T-helper 1 cell (primary cell): ENCODE measurements at places on chromosomes 13 and 19.

- DNase-seq: no peak
Observed at GRCh38 chr19:2976609-2977000, 759 bp upstream of the TLE6 start.

DNA sequence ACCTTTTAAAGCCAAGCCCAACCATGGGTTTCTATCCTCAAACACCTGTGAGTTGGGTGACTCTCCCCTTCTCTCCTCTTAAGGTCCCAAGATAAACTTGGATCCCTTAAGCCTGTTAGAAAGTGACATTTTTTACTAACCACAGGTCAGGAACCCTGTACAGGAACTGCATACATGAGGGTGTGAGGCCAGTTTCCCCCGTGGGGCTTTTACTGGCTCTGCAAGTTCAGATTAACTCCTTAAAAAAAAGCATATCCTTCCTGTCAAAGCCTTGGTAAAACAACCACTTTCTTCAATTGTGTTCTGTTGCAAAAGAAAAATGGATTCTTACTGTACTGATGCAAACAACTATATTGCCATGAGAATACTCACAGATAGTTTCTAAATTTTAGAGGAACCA is 2638.7 kb upstream of the PCDH20 start:
- no peak for DNase-seq

GRCh38 chr13:112651311-112651710 is 38.5 kb upstream of the ATP11A start:
- DNase-seq: no peak

- DNase-seq: no peak
Observed at GRCh38 chr13:23966691-23967615, 69.7 kb upstream of the C1QTNF9B start.

- no peak for DNase-seq
Observed at GRCh38 chr19:6119031-6119430, 8.7 kb upstream of the RFX2 start.

DNA sequence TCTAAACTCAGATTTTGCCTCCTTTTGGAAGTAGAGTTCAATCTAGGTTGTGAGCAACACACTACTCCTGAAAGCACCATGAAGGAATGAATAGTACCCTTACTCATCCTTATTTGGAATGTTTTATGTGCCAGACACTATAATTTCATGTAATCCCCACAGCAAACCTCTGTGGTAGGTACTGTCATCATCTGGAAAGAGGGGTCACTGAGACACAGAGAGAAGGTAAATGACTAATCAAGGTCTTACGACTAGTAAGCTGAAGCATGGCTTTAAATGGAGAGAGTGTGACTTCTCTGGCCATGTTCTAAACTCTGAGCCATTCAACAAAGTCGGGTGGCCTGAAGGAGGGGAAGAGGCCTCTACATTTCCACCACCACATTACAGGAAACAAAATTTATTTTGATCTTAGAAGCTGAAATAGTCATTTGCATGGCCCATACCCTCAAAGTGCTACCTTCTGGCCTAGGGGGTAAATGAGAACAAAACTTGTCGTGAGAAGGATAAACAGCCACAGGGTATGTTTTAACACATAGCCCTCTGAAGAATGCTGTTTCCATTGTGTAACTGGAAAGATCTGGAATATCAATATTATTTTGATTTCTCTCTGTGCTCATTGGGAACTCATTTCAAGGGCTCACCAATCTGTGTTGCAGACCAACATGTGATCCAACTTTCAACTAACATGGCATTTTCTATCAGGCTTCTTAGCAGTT is 180.8 kb upstream of the RFC3 start:
- no peak for DNase-seq

DNA sequence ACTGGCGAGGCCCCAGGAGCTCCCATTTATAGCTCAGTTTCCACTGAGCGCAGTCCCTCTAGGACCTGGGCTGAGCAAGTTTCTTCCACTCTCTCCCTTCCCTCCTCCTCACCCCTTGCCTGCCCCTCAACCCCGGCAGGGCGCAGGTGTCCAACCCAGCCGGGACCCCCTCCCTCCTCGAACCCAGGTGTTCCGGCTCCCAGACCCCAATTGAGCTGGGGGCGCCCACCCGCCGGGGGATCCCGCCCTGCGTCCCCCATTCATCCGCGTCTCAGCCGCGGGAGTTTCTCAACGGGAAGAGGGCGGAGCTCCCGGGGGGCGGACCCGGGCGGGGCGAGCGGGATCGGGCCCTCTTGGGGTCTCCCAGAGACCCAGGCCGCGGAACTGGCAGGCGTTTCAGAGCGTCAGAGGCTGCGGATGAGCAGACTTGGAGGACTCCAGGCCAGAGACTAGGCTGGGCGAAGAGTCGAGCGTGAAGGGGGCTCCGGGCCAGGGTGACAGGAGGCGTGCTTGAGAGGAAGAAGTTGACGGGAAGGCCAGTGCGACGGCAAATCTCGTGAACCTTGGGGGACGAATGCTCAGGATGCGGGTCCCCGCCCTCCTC is at the start of gene KIRREL2:
KIRREL2 (plus strand) TSS at position 366 of the 604 bp plus-strand sequence; CDS start at position 575, 209 bp downstream.
- no peak for DNase-seq

- no peak for DNase-seq
Observed at GRCh38 chr19:49799798-49800376, 13.2 kb downstream of the FUZ start.
